Hepatic stellate cell (primary cell): ENCODE measurements at places on chromosomes 3 and 15.

DNA sequence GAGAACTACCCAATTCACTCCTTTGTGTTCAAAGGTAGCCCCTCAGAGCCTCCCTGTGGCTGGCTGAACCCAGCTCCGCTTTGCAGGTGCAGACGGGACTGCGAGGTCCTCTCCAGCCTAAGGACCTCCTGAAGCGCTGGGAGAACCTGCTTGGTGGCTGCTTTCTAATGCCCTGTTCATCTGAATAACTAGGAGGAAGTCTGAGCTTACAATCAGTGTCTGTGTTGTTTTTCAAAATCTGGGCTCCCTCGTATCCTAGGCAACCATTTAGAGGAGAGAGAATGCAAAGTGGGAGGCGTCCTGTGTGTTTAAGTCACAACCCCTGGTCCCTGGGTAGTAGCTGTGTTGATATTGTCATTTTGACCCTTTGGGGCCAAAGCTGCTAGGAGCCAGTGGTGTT is 99.9 kb downstream of the GABRG3 start:
- DNase-seq, result no peak

GRCh38 chr15:85771271-85771670 is 23.5 kb downstream of the KLHL25 start:
- no peak for DNase-seq

DNA sequence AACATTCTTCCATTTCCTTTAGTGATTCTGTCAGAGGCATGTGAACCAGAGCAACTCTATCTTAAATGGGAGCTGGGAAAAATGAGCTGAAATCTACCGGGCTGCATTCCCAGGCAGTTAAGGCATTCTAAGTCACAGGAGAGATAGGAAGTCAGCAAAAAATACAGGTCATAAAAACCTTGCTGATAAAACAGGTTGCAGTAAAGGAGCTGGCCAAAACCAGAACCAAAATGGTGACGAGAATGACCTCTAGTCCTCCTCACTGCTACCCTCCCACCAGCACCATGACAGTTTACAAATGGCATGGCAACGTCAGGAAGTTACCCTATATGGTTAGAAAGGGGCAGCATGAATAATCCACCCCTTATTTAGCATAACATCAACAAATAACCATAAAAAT is 66.4 kb downstream of the B3GALNT1 start:
- no peak for DNase-seq

- peak; percentile 9 for DNase-seq
These were observed 29.2 kb downstream of the GJD2 start for GRCh38 chr15:34725556-34725955.

DNA sequence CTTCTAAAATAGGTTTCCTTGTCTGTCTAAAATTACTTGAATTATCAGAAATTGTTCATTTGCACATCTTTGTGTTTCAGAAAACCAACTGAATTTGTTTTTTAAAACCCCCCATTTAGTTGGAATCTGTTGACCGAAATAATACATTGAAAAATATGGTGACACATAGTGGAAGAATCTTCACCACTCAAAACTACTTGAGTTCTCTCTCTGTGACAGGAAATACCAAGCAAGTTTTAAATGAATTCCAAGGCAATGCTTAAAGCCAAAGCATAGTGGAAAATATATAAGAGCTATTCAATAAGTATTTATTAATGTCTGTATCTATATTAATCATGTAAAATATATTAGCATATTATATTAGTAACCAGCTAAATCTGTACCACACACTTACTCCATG is 224.9 kb upstream of the COL8A1 start:
- peak; percentile 35 for DNase-seq

DNA sequence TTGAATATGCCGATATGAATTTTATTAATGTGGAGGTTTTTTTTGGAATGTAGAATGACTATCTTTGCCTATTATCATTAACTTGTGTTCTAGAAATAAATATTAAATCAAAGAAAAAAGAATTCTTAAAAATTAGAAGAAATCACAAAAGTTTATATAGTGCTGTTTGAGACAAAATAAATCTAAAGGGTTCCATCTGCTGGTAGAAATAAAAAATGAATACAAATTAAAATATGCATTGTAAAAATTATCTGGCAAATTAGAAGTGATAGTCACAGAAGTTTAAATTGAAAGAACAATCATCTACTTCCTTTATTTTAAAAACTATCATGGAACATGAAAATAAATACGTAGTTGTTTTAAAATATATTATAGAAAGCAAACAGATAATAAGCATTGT is 22.7 kb upstream of the ZBTB20 start:
- DNase-seq, result no peak

DNA sequence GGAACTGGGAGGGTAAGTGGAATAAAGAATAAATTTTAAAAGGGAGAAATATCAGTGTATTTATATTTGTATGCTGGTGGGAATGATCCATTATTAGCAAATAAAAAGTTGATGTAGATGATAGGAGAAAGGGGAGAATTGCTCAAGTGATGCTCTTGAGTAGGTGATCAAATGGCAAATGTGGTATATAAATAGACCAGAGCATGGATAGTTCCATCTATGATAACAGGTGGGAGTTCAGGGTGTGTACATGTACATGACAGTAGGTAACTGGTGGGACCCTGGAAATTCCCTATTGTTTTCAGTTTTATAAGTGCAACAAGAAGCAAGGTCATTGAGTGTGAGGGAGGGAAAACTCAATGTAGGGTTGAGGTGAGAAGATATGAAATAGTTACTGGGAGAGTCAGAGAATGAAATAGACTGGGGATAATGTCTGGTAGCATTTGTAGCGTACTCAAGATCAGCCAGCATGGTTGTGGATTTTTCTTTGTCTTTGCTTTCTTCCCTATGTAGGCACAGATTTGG is 31.3 kb upstream of the EBLN2 start:
- DNase-seq, result no peak

DNA sequence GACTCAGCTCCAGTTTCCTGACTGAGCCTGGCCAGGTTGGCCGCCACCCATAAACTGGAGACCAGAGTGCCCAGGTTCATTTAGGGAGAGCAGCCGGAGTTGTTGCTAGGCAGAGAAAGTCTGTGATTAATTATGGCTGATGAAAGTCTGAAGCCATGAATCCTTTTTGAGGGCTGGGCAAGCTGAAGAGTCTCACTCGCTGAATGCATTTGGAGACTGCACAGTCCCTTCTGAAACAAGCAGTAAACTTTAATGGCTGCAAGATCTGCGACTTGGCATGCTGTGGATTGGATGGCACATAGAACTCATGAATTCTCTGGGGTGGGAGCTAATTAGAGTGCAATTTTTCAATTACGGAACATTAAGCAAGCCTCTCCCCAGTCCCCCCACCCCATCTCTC is 282.1 kb downstream of the RPLP1 start:
- no peak for DNase-seq

DNA sequence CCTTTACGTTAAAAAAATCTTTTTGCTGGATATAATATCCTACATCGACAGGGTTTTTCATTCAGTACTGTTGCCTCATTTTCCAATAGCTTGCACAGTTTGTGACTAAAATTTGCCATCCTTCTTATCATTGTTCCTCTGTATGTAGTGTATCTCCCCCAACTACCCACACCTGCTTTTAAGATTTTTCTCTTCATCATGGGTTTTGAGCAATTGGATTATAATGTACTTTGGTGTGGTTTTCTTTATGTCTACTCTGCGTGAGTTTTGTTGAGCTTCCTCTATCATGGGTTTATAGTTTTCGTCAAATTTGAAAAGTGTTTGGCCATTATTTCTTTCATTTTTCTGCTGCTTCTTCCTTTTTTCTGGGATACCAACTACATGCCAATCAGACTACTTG is 39.6 kb upstream of the MEF2A start:
- DNase-seq, result no peak

DNA sequence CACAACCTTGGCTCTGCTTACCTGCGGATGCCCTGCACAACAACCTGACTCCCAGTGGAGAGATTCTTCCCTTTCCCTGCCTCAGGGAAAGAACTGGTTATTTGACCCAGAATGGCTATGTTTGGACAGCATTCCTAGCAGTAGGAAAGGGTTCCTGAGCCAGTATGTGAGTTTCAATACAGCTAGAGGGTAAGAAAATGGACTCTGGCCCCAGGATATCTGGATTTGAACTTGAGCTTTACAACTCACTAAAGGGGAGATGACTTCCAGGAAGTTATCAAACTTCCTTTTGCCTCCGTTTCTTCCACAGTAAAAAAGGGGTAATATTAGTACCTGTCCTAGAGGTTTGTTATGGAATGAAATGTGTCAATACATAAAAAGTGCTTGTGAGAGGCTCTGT is 28.1 kb upstream of the PLSCR4 start:
- no peak for DNase-seq

- DNase-seq, result no peak
These were observed 197.3 kb downstream of the FHIT start for GRCh38 chr3:61053781-61054496.

GRCh38 chr3:127216415-127217261 is 23.7 kb downstream of the PRR23E start:
- no peak for DNase-seq

GRCh38 chr3:79672075-79672474 is 95.7 kb downstream of the ROBO1 start:
- no peak for DNase-seq

DNA sequence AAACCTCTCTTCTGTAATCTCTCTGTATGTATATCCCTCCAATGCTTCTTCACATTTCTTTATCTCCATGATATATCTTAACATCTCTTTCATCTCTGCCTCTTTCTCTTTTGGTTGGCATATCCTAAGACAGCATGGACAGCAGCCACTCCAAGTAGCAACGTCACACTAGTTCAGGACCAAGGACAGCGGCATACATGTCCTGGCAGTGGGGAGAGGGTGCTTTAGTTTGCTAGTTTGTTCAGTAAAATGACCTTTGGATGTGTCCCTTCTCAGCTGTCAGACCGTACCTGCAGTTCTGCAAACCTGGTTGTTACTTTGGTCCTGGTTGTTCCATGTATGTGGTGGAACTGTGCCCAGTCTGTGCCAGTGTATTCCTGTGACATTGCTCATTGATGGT is 225.6 kb upstream of the ROPN1 start:
- DNase-seq, result peak; percentile 16

- no peak for DNase-seq
These were observed 62.0 kb downstream of the TTBK2 start for GRCh38 chr15:42858540-42858939.

DNA sequence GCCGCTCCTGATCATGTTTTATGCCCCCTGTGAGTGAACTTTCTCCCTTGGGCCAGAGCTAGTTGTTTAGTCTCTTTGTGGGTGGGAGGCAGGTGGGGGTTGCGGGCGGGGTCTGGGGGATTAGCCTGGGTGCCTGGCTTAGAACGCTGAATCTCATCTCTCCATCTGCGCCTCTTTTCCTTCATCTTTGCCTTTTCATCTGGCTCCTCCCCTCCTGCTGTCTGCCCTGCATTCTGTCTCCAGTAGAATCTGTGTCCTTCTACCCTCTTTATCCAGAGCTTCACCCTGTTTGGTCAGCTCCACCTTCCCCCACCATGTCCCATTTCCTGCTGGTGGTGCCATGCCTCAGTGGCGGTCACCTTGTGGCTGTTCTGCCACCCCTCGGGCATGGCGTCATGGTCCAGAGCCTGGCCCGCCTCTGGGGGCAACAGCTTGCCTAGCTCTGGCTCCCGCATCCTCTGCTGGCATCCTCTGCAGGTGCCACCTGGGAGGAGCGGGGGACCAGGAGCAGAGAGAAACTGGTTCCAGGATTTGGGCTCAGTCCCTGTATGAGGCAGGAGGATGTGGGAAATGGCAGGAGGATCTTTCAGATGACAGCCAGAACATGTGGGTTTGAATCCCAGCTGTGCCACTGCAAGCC is 44.3 kb downstream of the PDIA5 start:
- no peak for DNase-seq
